Activated CD8-positive, alpha-beta memory T cell treated with anti-CD3 and anti-CD28 coated beads, Interleukin-2, amount 10 ng/mL, durations not matched to agents 7 days and 5 days (primary cell): ENCODE measurements at places on chromosomes 7 and 10. TPM values are rescaled to one million over a fixed set of nuclear protein-coding genes. Genes with fewer than 3 reads are reported as not detected.
A peak's percentile ranks its signal among the peaks of the same experiment; 100 is the strongest.

DNA sequence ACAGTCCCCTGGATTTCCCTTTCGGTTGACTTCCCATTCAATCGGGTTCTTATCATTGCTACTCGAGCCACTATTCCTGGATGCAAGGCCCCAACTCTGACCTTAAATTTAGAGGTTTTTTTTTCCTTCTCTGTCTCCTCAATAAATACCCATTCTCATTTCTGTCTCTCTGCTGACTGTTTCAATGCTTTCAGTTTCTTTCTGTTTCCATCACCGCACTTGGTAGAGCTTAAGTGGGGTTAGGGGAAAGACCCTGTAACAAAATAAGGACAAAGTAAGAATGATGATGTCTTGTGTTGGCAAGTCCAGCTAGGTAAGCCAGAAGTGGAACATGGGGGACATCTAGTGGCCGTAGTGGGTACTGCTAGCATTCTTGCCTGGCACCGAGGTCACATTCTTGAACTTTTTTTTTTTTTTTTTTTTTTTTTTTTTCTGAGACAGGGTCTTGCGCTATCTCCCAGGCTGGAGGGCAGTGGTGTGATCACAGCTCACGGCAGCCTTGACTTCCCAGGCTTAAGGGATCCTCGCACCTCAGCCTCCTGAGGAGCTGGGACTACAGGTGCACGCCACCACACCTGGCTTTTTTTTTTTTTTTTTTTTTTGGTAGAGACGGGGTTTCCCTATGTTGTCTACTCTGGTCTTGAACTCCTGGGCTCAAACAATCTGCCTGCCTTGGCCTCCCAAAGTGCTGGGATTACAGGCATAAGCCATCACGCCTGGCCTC is 40.3 kb downstream of the ZC3HC1 start:
- no peak overlapping the region for H3K4me3 ChIP-seq
- peaks cover 12% of the 10 kb centered on the region for H3K4me1 ChIP-seq
- peak overlapping the region; percentile 75 for H3K27ac ChIP-seq
- no peaks in the 10 kb centered on the region for H3K36me3 ChIP-seq
- peak; percentile 93 for DNase-seq

- H3K27ac ChIP-seq, result no peak overlapping the region
- H3K36me3 ChIP-seq, result no peaks in the 10 kb centered on the region
- H3K27me3 ChIP-seq, result peaks cover 5% of the 10 kb centered on the region
- no peak overlapping the region for H3K4me3 ChIP-seq
- no peak for DNase-seq
Observed at GRCh38 chr10:79026341-79026761, 42.4 kb upstream of the ZMIZ1 start.

DNA sequence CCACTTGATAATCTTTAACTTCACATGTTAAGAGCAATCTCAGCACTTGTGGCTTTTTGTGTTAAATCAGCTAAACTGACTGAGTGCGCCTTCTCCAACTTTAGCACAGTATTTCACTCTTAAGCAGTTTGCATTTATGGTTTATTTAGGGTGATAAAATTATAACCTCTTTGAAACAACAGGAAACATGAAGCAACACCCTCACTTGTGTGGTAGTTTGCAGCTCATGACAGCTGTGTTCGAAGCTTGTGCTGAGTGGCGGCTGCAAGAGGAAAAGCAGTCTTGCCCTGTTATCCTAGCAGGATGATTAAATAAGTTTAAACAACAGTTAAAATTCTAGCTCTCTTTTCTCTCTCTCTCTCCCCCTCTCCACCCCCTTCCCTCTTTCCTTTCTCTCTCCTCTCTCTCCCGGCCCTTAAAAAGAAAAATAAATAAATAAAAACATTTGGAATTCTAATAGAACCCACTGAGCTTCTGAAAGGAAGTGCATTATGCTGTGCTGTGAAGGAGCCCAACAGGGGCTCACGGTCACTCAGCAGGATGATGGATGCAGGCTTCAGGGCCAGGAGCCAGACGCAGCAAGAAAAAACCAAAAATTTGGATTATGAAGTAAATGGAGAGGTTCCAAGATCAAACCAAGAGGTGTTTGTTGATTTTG is 25.2 kb downstream of the OGDH start:
- DNase-seq, result peak; percentile 73
- H3K4me1 ChIP-seq, result peaks cover 75% of the 10 kb centered on the region
- H3K36me3 ChIP-seq, result peaks cover 36% of the 10 kb centered on the region
- H3K4me3 ChIP-seq, result peak overlapping the region; percentile 54

DNA sequence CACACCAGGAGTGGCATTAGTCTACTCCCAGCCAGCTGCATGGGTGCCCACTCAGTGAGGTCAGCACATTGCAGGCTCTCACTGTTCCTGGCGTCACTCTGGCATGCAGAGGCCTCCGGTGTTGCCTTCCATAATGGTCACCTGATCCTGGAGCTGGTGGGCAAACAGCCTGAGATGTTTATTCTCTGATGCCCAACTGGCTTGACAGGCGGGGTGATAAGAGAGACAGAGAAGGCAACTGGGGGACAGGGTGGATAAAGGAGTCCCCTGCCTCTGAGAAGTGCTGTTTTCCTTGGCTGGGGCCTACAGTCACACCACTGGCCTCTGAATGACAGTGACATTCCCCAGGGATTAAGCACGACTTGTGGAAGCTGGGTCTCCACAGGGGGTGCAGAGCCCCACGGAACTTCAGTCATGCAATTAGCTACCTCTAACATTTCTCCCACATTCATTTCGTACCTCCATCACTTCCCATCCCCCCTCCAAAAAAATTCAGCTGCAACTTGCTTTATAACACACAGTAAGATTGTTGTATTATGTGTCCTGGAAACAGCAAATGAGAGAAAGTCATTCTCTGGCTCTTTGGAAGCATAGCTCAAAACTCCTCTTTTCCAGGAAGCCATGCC is 7.1 kb upstream of the RBM20 start:
- DNase-seq, result no peak
- H3K27ac ChIP-seq, result no peak overlapping the region
- H3K36me3 ChIP-seq, result no peaks in the 10 kb centered on the region

GRCh38 chr10:21556527-21556926 is 22.5 kb downstream of the MLLT10 start:
- H3K36me3 ChIP-seq, result peaks cover 55% of the 10 kb centered on the region
- H3K4me3 ChIP-seq, result no peak overlapping the region
- no peak for DNase-seq
- no peak overlapping the region for H3K27ac ChIP-seq

GRCh38 chr10:17216901-17217395 is 11.1 kb upstream of the VIM start:
- H3K27me3 ChIP-seq, result no peaks in the 10 kb centered on the region
- DNase-seq, result no peak
- peak overlapping the region; percentile 96 for H3K27ac ChIP-seq
- no peak overlapping the region for H3K4me3 ChIP-seq

- H3K27ac ChIP-seq, result peak overlapping the region; percentile 35
- peaks cover 30% of the 10 kb centered on the region for H3K4me1 ChIP-seq
- no peak for DNase-seq
- peak overlapping the region; percentile 86 for H3K4me3 ChIP-seq
- peaks cover 15% of the 10 kb centered on the region for H3K27me3 ChIP-seq
Observed at GRCh38 chr10:92239600-92240288, 51.1 kb downstream of the CPEB3 start.

DNA sequence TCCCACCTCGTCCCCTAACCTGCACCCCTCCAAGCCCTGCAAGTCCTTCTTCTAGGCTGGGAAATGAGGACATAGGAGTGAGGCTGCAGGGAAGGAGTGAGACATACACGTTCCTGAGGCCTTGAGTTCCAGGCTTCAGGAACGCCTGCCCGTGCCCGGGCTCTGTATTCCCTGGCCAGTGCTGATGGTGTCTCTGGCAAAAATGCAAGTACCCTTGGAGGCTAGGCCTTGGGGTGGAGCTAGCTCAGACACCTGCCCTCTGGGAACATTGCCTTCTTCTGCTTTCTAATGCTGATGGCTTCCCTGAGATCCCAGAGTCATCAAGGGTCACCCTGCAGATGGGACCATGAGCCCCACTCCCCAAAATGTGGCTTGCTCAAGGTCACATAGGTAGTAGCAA is 76.0 kb downstream of the GRK5 start:
- DNase-seq, result no peak
- peaks cover 54% of the 10 kb centered on the region for H3K4me1 ChIP-seq
- H3K4me3 ChIP-seq, result no peak overlapping the region
- H3K27me3 ChIP-seq, result no peaks in the 10 kb centered on the region

GRCh38 chr7:6725003-6725402 is 18.3 kb upstream of the ZNF12 start:
- H3K4me3 ChIP-seq, result no peak overlapping the region
- no peaks in the 10 kb centered on the region for H3K27me3 ChIP-seq
- H3K36me3 ChIP-seq, result peaks cover 5% of the 10 kb centered on the region
- H3K27ac ChIP-seq, result no peak overlapping the region
- peaks cover 9% of the 10 kb centered on the region for H3K4me1 ChIP-seq

DNA sequence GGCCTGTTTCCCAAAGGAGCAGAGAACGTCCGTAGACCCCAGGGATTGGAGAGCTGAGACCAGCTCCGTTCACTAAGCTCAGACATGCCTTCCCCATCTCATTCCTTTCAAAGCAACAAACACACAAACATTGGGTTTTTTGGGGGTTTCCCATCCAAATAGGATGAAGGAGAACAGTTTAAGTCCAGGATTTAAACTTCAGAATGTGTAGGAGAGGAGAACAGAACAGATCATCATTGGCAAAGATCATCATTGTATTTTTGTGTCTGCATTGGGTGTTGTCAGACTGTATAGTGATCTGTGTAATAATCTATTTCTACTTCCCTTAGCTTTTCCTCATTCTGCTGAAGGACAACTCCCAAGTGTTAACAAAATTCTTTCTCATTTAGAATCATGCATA is 177.9 kb downstream of the FANK1 start:
- H3K36me3 ChIP-seq, result no peaks in the 10 kb centered on the region
- no peak for DNase-seq
- H3K4me1 ChIP-seq, result no peaks in the 10 kb centered on the region

DNA sequence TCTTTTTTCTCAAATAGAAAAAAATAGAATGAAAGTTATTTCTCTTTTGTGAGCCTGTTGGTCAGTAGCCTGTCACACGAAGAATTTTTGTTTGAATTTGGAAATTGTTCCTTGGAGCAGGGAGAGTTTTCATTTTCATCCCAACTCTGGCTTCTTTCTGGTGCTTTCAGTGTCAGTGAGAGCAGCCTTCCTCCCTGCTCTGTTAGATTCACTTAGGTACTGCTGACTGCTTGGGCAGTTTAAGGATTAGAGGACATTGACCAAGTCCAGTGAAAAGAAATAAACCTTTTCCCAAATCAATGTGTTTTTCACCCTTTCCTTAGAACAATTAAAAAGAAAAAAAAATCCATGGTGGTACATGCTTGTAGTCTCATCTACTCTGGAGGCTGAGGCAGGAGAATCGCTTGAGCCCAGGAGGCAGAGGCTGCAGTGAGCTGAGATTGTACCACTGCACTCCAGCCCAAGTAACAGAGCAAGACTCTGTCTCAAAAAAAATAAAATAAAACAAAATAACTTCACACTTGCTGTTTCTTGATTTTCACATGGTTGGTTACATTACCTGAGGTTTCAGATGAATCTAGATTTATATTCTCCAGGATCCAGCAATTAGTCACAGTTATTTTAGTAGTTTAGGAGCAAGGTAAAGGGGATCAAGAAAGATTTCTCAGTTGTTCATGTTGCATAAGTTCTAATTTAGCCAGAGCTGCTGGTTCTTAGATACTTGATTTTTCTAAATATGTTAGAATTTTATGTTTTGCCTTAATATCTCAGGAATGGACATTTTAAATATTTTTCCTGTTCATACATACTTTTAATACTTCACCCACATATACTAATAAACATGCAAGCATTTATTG is 63.1 kb downstream of the ZNRF2 start:
- no peak for DNase-seq
- peak overlapping the region; percentile 66 for H3K4me3 ChIP-seq
- peaks cover 60% of the 10 kb centered on the region for H3K4me1 ChIP-seq
- H3K36me3 ChIP-seq, result peaks cover 9% of the 10 kb centered on the region
- no peaks in the 10 kb centered on the region for H3K27me3 ChIP-seq

DNA sequence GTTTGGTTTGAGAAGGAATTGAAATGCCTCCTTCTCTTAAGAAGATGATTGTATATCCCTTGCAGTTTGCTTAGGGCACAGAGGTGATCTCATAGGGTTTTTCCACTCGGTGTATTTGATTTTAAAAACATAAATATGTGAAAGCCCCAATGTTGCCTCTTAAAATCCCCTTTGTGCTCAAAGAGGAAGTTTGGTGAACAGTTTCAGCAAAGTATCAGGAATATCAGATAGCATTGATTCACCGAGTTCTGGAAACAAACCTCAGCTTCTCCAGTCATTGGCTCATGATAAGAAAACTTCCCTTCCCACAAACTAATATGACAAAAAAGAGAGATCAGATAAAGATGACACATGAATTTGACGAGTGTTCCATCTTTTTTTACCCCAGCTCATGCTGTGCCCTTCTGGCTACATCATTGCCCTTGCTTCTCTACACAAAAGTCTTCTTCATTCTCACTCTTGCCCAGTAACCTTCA is 20.1 kb upstream of the SMNDC1 start:
- no peak for DNase-seq
- H3K4me1 ChIP-seq, result peaks cover 44% of the 10 kb centered on the region
- H3K27ac ChIP-seq, result peak overlapping the region; percentile 61
- H3K36me3 ChIP-seq, result peaks cover 35% of the 10 kb centered on the region
- no peaks in the 10 kb centered on the region for H3K27me3 ChIP-seq

- DNase-seq, result no peak
- peaks cover 6% of the 10 kb centered on the region for H3K36me3 ChIP-seq
- H3K27me3 ChIP-seq, result peaks cover 19% of the 10 kb centered on the region
Observed at GRCh38 chr10:110209926-110210673, 2.7 kb downstream of the MXI1 start.

- no peak overlapping the region for H3K4me3 ChIP-seq
- H3K27ac ChIP-seq, result no peak overlapping the region
- no peaks in the 10 kb centered on the region for H3K4me1 ChIP-seq
- no peaks in the 10 kb centered on the region for H3K36me3 ChIP-seq
- no peak for DNase-seq
Observed at GRCh38 chr7:154172236-154172635, 120.0 kb downstream of the DPP6 start.

- H3K27ac ChIP-seq, result no peak overlapping the region
- H3K4me1 ChIP-seq, result peaks cover 4% of the 10 kb centered on the region
- DNase-seq, result no peak
- no peaks in the 10 kb centered on the region for H3K27me3 ChIP-seq
- H3K4me3 ChIP-seq, result no peak overlapping the region
Observed at GRCh38 chr7:36272211-36272566, 117.5 kb upstream of the ANLN start.

DNA sequence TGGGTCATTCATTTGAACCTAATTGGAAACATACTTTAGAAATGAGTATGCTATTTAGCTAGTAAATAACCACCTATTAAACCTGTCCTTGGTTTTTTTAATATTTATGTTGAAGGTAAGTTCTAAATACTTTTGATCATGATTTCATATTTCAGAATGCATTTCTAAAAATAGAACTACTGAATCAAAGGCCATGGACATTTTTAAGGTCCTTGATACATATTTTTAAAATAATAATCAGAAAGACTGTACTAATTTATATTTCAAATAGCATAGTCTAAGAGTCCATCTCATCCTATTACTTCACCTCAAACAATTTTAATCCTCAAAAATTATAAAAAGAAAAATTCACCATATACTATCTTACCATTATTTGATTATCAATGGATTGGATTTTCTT is 102.1 kb upstream of the AKR1E2 start:
- H3K36me3 ChIP-seq, result no peaks in the 10 kb centered on the region
- no peak overlapping the region for H3K27ac ChIP-seq
- H3K4me3 ChIP-seq, result no peak overlapping the region
- DNase-seq, result no peak
- H3K4me1 ChIP-seq, result no peaks in the 10 kb centered on the region

The SCIN gene
- total RNA-seq, result 1.4 TPM

The SORCS3 gene
- total RNA-seq, result not detected

The NEUROD6 gene
- not detected for total RNA-seq

The LRRC18 gene
- total RNA-seq, result not detected

The PPP1R17 gene
- total RNA-seq, result not detected

The BAMBI gene
- 0.41 TPM for total RNA-seq
